M059J (cell line): ENCODE measurements at places on chromosomes 2 and 18.

DNA sequence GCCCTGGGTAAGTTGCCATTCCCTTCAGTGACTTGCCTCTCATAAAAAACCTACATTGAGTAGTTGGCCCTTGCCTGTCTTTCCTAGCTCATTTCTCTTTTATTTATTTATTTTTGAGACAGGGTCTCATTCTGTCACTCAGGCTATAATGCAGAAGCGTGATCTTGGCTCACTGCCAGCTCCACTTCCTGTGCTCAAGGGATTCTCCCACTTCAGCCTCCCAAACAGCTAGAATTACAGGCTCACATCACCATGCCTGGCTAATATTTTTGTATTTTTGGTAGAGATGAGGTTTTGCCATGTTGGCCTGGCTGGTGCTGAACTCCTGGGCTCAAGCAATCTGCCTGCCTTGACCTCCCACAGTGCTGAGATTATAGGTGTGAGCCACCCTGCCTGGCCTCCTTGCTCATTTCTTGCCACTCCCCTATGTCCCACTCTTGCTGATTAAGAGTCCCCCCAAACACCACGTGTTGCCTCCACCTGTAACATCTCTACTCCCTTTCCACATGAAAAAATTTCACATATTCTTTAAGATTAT is 12.6 kb downstream of the EVA1A start:
- peak; percentile 47 for DNase-seq

DNA sequence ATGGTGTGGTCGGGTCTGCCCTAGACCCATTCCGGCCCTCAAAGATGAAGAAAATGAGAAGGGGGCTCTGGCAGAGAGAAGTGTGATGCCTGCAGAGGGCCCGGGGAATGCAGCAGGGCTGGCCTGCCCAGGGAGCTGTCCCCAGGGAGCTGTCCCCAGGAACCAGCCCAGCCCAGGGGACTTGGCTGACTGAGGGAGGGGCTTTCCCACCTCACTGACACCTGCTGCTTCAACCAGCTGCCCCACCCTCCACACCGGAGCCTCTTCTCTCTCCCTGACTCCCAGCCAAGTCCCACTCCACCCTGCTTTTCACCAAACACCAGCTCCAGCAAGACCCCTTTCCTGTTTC is 111.2 kb downstream of the STPG4 start:
- no peak for DNase-seq

DNA sequence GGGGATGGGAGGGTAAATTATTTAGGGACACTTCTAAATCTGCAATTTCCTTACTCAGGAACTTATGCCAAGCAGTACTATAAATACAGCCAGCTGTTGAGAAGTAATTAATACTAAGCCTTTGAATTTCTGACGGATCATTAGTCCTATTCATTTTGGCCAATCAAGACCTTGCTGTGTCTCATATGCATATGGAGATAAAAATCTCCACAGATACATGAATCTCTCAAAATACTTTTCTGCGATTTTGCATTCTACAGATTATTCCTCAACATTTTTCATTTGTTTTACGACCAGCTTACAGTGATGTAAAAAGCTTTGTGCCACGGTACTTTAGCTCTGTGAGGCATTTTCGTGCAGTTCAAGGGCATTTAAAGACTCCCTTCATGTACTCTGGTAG is 16.7 kb downstream of the LANCL1 start:
- DNase-seq = no peak

DNA sequence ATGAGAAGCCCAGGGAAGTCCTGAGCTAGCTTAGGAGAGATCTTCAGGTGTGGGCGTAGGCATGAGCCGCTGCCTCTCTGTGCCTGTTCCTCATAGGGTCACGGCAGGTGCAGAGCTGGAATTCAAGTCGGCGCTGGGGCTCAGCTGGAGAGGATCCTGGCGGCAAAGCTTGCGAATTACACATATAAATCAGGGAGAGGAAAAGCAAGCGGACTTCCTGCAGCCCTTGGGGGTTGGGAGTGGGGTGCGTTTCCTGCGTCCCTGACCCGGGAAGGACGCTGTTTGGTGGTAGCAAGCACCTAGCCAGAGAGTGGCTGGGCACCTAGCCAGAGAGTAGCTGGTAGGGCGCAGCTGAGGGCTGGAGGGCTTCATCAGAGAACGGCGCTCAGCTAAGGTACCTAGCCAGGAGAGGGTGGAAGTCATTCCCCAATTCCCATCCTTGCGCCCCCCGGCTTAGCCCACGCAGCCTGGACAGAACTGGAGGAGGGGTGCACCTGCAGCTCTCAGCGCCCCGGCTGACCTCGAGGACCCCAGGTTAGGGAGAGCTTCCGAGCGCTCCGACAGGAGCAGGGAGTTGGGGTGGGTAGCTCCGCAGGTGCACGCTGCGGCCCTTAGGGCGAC is 459 bp upstream of the EFR3B start:
- peak; percentile 67 for DNase-seq

GRCh38 chr2:148813603-148814065 is 61.4 kb upstream of the KIF5C start:
- DNase-seq = peak; percentile 16

DNA sequence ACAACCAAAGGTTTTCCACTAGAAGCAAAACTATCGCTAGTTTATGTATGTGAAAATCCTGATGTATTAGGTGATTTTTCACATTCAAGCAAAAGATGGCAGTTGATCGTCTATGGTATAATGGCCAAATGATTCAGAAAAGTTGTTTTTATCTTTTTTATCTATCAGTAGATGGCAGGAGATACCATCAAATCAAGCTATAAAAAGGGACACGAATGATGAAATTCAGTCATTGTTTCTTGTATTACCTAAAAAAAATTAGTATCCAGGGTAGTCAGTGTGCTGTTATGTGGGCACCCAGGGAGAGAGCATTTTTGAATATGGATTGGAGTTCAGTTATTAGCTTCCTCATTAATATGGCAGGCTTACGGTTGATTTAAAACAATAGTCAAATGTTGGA is 22.9 kb upstream of the CAVIN2 start:
- DNase-seq = peak; percentile 46

DNA sequence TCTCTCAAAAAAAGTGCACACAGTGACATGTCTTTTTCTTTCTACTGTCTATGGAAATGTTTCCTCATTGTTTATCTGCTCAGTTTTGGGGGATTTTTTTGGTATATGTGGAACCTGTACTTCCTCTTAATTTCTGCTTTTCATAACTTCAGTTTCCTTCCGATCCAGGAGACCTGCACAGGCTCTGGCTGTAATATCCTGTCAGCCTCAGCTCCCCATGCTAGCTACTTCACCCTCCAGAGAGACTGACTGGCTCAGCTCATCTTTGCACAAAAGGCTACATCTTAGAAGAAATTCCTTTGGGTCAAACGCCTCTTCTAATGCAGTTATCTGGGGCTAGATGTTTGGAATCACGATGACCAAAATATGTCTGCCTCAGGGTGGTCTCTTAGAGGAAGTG is 378.4 kb downstream of the RND3 start:
- DNase-seq = no peak

GRCh38 chr18:72504866-72505265 is 39.3 kb downstream of the CBLN2 start:
- no peak for DNase-seq

GRCh38 chr2:24913911-24914310 is 6.1 kb downstream of the ADCY3 start:
- DNase-seq = no peak

DNA sequence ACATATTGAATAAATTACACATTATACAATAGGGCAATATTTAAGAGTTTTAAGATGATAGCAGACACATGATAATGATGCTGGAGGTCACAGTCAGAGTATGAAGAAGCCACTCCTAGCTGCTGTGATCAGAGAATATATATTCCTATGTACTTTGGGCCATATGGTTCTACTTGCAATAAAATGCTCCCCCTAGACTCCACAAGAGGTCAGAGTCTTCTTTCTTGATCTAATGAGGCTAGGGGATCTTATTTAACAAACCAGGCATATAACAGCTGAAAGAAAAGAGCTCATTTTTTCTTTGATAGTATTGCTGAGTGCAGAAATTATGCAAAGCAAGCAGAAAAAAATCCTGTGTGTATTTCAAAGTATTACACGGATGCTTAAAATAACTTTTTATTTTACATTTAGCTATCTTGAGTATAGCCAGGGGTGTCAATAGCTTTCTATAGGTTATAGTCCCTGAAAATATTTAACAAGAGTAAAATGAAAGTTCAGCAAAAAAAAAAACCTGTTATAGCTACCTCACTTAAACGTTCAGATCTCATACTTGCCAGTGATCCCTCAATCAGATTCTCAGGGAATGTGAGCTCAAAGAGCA is 748.7 kb upstream of the CHAC2 start:
- no peak for DNase-seq

DNA sequence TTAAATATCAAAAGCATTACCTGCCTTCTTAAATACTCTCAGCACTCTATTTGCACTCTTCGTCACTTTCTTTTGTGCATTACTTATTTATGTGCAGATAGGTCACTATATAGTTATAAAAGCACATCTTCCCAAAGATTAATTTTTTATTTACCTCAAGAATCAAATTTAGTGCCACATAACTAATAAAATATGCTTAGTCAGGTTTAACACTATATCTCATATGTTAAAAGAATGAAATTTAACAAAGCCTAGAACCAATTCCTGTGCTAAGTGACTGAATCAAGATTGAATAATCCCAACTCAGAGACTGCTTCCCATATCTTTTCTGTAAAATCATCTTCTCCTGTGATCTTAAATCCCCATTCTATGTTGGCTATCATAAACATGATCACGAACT is 957.5 kb upstream of the NXPH2 start:
- DNase-seq = no peak

GRCh38 chr2:65452150-65452895 is 19.9 kb upstream of the SPRED2 start:
- DNase-seq = no peak

DNA sequence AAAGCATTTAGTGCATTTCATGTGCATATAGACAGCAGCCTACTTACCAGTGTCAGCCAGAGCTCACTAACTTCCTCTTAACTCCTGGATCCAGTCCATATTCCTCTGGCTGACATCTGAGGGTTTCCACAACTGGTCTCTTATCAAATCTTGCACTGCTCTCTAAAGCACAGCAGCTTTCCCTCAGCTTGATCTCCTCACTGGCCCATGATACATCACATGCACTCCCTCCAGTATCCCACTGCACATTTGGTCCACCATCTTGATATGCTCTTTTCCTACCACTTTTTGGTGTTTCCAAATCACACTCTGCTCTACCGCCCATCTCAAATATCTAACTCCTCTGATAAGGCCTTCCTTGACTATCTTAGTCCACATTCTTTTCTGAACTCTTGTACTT is 105.0 kb upstream of the ZFP36L2 start:
- DNase-seq = no peak
